ENCODE measurements at places on chromosomes 1 and 21.

DNA sequence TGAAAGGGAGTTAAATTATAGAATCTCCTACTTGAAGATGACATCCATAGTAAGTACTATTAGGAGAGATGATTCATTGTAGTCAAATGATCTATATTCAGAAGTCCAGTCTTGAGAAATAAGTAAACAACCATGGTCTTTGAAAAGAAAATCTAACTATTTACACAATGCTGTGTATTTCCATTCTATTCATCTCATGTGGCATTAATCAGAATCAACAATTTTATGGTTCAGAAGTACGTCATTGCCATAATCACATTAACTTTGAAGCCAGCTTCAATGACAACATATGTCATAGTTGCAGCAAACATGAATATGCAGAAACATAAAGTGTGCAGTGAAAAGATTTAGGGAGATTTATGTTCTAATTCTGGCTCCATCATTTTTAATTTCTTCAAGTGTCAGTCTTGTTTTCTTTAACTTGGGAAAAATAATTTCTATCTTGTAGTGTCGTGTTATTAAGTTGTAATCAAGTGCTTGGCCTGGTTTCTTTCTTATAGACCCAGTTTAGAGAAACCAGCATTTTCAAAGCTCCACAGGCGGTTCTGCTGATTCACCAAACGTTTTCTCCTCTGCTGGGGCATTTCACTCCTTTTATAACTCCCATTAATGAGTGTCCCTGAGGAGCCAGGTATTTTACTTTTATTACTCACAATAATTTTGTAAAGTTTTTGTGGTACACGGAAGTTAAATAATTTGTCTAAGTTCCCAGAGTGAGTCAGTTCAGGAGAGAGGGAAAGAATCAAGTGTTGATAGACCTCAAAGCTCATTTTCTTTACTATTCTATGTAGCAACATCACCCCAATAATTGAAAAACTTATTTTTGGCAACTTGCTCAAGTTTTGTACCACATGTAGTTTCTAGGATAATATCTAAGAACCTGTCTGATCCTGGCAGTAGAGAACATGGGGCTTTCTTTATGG, 35.9 kb upstream of the PTGS2 start:
- DNase-seq = no peak

- no peak for DNase-seq
Observed at GRCh38 chr1:243910607-243911006, 60.6 kb upstream of the AKT3 start.

DNA sequence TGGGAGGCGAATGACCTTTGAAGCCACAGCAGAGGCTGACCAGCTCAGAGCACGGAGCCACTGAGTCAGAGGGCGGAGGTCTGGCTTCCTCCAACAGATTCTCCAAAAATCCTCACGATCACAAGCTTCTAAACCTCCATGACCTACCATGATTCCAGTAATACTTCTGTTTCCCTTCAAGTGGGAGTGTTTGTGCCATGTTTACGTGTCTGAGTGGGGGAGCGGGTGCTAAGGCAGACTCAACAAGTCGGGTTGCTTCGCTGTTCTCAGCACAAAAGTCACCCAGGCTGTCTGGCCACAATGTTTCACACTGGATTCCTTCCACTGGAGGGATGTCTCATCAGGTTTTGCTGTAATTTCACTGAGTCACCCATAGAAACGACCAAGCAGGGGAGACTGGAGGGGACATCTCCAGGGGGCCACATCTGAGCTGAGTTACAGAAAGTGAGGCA, 86.2 kb downstream of the SLC66A1 start:
- no peak for DNase-seq

GRCh38 chr1:12124693-12125421, 41.9 kb upstream of the TNFRSF1B start:
- DNase-seq = no peak

- peak; percentile 87 for DNase-seq
Observed at GRCh38 chr1:27873671-27874384, 1.5 kb downstream of the THEMIS2 start.

GRCh38 chr1:43705982-43706597, 1.2 kb upstream of the ST3GAL3 start:
- no peak for DNase-seq

DNA sequence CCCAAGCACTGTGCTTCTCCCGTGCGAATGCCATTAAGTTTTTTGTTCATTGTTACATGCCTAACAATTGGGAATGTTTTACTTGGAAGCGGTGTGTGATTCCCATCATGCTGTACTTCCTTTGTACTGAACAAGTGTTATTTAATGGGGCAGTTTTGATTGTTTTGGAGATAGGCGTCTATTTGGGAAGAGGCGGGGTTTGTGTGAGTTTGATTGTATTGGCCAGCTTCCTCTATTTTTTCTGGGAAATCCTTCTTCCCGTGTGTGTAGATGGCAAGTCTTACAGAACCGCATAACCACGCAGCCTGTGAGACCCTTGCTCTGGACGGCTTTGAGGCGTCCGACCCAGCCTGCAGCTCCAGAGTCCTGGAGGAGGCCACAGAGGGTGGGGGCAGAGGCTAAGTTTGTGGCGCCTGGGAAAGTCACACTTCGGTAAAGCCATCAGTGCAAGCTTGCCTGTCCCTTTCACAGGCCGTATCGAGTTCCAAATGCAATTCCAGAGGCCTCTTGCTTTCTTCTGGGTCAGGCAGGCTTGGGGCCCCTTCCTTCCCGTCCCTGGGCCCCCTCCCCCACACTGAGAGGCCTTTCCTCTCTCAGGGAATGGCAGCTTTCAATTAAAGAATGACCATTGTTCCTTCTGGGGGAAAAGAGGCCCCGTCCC, 210.3 kb downstream of the TOMM20 start:
- peak; percentile 82 for DNase-seq

GRCh38 chr1:42209526-42210251, 45.1 kb upstream of the GUCA2A start:
- DNase-seq = no peak

GRCh38 chr1:201400852-201401230, 1.7 kb upstream of the LAD1 start:
- no peak for DNase-seq

DNA sequence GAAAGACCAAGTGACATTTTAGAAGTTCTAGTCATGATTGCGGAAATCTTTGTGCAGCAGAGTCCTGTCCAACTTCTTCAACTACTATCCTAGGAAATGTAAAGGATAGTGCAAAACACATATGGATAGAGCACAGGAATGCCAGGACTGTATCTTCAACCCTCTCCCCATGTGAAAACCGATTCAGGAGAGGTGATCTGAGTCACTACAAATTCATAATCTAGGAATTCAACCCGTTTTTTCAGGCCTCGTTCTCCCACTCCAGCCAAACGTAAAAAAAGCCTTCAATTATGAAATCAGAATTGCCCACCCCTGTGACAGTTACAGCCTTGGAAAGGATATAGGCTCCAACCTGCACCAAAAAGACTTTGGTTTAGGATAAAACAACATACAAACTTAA, 52.9 kb upstream of the RGS1 start:
- no peak for DNase-seq

GRCh38 chr1:112997781-112998180, 41.8 kb upstream of the SLC16A1 start:
- DNase-seq = no peak

- DNase-seq = no peak
Observed at GRCh38 chr1:66770694-66771093, 18.4 kb downstream of the DYNLT5 start.

GRCh38 chr1:245129319-245130240, 25.2 kb upstream of the KIF26B start:
- no peak for DNase-seq

- DNase-seq = no peak
Observed at GRCh38 chr21:28516021-28516420, 476.7 kb downstream of the LTN1 start.

GRCh38 chr1:8739377-8739776, 78.1 kb downstream of the RERE start:
- no peak for DNase-seq

DNA sequence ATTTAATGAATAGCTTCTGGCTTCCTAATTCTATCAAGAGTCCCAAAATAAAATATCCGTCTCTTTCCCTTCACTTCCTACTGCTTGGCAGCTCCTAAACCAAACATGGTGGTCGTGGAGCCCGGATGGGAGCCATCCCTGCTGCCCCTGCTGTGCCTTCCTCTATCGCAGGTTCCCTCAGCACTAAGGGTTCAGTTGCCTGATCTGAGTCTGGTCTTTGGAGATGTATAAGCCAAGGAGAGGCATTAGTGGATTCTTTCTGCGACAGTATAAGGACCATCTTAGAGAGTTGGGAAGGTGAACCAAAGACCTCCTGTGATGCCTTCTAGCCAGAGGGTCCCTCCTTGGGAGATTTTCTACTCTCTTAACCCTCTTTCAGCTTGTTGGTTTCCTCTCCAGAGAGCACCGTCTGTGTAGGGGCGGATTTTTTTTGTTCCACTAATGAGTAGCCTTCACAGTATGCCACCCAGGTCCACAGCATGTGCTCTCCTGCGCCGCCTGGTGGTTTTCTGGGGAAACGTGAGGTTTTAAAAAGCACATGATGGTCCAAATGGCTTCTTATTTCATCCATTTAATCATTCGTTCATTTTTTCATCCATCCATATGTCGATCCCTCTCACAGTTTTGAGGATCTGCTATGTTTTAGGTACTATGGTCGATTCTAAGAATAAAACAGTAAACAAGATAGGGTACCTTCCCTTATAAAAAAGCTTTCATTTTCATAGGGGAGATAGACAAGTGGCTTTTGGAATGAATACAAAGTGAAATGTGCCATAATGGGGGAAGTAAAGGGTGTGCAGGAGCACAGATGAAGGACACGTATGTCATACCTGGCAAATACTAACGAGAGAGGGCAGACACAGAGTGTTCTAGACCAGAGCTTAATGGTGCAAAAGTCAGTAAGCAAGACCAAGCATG, 71.0 kb downstream of the NFASC start:
- no peak for DNase-seq

DNA sequence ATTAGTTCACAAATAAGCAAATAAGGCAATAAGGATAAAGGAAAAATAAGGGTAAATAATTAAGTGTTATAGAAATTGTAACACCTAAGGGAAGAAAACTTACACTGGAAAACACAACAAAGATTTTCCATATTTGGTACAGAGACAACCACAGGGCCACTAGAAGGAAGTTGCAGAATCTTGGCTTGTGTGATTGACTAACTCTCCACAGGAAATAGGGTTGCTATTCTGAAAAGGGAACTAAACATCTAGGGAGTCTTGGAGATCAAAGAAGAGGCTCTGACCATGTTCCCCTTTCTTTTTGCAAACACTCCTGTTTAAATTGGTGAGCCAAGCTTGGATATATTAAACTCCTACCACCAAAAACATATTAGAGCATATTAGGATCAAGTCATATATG, 59.1 kb downstream of the APCS start:
- DNase-seq = no peak

DNA sequence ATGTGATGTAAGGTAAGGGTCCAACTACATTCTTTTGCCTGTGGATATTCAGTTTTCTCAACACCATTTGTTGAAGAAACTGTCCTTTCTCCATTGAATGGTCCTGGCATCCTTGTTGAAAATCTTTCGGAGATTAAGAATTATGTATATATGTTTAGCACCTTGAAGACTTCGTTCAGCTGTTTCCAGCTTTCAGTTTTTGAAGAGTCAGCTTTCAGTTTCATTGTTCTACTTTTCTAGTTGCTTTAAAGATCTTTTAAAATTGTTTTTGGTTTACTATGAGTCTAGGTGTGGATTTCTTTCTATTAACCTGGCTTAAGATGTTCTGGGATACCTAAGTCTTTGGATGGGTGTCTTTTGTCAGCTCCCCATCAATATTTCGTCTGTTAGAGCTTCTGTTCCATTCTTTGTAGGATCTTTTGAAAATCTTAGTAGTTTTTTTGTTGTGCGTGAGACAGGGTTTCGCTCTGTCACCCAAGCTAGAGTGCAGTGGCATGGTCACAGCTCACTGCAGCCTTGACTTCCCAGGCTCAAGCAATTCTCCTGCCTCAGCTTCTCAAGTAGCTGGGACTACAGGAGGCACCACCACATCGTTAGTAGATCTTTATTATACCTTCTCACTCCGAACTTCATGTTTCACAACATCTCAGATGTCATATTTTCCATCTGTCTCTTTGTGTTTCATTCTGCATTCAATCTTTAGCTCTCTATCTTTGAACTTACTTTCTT, 353.5 kb upstream of the B3GALT2 start:
- no peak for DNase-seq

DNA sequence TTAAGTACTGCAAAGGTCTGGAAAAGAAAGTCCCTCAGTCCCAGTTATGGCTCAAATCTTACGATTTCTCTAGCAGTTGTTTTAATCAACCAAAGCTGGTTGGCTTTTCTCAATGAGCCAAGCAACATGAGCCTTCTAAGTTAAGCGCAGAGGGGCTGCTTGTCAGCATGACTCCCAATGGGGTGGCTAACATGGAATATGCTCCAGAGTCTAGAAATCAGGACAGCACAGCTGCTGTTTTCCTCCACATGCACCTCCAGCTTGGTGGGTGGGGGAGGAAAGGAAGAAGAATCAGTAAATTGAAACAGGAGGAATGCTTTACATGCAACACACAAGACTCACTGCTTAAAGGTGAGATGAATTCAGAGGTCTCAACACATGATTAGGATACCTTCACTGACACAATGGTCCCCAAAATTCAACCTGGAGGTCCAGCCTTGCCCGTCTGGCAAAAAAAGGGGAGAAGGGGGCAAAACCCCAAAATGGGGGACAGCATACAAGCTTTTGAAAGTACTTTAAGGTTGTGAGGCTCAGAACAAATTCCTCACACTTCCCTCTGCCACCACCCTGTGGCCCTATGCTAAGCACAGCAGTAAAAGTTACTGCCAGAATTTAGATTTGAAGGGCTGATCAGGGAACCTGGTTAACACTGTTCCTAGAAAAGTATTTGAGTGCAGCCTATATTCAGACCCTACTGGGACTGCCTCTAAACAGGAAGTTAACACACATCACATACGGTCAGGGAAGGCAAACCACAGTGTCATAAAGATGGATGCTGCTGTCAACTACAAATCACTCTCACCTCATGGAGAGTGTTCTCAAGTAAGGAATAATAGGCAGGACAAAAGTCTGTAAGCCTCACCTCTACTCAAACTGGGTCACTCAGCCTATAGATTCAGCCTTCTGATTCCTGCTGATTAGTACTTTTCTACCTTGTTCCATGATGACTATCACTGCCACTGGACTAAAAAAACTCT, 2.6 kb downstream of the GATAD2B start:
- DNase-seq = no peak

DNA sequence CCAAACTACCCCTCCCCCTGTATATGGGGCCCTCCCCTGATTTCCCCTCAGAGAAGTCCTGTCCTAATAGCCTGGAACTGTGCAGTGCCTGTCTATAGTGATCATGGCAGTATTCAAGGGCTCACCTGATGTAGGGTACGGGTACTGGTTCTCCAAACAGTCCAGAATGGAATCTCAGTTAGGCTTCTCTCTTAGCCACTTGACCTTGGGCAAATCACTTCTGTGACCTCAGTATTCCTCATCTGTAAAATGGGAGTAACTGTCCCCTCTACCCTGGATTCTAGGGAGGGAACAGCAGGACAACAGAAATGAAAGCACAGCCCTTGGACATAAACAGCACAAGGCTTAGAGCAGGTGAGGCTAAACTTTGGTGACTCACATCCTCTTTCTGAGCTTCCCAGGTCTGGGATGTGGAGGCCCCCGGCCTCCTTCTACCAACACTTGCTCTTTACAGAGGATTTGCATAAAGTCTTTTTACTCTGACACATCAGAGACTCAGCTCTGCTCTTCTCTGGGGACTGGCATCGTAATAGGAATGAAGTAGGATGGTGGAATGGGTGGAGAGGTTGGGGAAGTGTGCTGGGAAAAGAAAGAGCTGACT, 20.0 kb upstream of the PDZK1IP1 start:
- DNase-seq = no peak
